ENCODE measurements at places on chromosomes 1 and 21.

DNA sequence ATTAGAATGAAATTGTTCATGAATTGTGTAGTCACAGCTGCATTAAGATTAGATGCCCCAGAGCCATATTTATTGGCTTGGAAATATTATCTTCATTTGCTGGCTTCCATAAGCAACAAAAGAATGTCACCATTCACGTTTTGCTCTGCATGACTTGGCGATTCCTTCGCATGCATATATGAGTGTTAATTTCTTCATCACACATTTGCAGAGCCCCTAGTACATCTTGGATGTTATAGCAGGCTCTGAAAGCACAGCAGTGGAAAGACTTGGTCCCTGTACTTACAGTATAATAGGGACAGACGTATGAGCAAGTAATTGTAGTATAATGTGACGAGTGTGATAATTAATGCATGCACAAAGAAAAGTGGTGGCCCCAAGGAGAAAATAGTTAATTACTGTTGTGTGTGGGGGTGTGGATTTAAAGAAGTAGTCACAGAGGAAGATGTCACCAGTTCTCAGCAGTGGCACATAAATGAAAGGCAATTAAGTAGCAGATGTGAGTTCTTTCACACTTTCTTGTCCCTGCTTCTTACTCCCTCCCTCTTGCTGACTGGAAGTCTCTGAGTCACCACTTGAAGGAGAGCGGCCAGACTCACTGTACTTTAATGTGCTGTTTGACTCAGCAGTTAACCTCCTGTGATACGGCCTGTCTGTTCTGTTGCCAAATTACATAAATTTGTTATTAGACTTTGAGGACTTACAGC lies 21.0 kb downstream of the S100A10 start:
- no peak for DNase-seq

DNA sequence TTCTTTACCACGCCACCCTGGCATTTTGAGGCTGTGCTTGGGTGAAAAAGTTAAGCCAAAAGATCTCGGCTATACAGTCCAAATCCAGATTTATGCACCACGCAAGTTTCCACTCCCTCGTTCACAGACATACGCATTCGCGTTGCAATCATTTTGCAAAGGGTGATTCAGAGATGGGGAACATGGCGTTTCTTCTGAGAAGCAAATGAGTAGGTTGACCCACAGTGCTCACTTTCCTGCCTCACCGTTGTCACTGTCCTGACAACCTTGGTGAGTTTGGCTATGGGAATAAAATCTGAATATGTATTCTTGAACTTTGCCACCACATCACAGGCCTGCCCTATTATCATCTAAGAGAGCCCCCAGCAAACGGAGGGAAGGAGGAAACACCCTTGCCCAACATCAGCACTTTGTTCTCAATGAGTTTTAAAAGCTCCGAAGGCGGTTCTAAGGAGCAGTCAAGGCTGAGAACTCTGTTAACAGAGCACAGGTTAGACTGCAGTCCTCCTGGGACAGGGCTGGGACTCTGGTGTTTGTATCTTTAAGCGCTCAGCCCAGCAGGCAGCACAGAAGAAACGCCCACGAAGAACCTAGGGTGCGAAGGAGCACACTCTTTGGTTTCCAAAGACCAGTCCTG lies 86.4 kb downstream of the RUNX1 start:
- DNase-seq: peak; percentile 52

- peak; percentile 61 for DNase-seq
Measured at GRCh38 chr1:143698016-143698415, 273.8 kb downstream of the FAM72C start.

DNA sequence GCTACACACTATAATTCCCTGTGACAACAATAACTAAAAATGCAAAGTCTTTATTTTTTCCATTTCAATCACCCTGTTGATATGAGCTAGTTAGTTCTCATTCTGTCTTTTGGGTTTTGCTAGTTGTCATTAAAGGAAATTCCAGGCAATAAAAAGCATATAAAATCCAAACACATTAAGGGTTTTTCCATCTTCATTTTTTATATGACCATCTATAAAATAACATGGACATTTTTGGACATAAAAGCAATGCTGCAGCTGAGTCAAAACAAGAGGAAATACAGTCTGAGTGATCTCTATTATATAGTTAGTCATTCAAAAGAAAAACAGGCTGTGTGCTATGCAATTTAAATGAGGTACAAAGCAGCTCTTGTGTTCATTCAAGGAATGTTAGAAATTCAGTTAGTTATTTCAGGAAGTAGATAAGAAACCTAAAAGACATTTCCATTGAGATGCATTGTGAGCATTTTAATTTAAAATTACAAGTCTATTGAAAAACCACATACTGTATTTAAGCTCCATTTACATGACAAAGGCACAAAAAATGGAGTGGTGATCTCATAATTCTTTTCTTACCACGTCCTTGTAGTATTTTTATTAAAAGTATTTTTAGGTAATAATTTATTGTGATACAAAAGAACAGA lies 67.3 kb upstream of the BCL10 start:
- no peak for DNase-seq

DNA sequence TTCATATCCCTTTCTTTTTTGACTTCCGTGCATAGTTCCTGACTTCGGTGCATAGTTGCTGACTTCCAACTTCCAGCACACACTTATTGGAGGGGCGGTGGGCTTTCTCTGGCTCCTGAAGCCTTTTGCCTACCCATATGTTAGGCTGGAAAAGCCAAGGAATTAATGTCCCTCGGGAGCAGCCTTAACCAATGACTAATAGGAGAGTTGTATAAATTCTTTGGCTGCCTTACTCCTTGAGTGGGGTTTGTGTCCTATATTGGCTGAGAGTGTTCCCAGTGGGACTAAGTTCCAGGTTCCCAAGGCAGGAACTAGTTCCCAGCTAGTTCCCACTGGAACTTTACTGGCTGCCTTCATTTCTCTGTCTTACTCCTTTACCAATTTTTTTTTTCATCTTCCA lies 105.7 kb downstream of the ZNF326 start:
- no peak for DNase-seq

GRCh38 chr1:48114596-48115382 lies 107.7 kb upstream of the SLC5A9 start:
- DNase-seq: no peak

DNA sequence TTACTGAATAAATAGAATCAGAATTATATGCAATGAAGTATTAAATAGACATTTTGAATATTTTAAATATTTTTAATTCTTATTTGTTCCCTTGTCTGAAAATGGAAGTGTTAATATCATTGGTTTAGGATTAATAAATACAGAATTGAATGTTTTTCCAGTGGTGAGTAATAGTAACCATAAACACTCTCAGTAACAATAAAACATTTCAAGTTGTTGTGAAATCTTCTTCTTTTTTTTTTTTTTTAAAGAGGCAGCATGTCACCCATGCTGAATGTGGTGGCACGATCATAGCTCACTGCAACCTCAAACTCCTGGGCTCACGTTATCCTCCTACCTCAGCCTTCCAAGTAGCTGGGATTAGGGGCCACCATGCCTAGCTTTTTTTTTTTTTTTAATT lies 86.2 kb upstream of the ZBTB18 start:
- DNase-seq: no peak

- no peak for DNase-seq
Measured at GRCh38 chr21:27219068-27219467, 252.2 kb upstream of the ADAMTS5 start.

GRCh38 chr1:153355445-153356071 lies 2.1 kb upstream of the S100A9 start:
- DNase-seq: peak; percentile 62

DNA sequence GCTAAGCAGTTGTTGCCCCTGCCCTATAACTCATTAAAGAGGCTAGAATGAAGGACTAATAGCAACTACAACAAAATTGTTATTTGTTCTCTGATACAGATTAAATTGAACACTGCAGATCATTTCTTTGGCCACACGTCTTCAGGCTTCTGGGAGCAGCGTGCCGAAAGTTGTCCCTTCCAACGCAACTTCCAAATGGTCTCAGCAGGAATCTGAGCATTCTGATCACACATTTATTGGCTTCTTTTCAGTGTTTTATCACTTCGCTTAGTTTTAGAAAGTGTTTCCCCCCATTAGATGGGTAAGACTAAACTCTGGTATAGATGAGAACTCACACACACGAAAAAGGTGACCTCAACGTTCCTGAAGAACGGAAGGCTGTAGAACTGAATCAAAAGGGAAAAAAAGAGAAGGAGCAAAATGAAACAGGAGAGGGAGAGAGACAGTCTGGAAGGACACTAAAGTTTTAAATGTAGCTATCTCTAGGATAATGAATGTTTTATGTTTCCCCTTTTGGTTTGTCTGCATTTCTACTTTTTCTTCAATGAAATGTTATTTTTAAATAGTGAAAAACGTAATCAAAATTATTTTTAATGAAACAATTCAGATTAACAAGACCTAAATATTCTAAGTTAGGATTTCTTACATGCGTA lies 336.5 kb downstream of the RRAGC start:
- DNase-seq: no peak

DNA sequence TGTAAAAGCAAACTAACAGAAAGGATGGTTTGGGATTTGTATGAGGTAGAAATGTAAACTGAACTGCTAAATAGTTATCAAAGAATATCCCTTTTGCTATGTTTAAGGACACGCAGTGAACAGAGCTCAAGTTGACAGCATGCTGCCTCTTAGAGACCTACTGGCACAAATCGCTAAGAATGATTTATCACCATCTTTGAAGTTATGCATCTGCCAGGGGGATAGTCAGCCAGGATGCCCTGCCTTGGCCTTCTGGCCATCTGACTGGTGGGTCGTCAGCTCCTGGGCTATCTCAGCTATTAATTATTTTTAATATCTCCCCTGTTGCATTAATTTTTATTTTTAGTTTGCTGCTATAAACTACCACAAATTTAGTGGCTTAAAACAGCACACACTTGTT lies 334.8 kb upstream of the KAZN start:
- DNase-seq: no peak

GRCh38 chr1:75996196-75996595 lies 64.0 kb upstream of the ASB17 start:
- DNase-seq: no peak

DNA sequence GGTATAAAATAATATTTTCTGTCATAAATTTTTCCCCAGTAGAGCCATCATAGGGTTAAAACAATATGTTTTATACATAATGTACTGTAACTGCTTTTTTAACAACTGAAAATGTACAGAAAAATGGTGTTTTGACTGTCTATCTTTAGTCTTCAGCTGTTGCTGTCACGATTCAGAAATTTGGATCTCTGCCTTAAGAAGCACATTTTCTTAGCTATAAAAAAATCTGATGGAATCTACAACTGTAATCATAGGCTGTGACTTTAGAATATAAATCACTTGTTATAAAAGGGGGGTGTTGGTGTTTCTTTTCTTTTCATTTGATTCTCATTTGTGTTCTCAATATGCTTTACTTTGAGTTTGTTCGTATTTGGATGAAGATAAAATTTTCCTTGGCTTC lies 187.5 kb downstream of the PDE4B start:
- DNase-seq: no peak

GRCh38 chr1:115755456-115756370 lies 12.8 kb downstream of the CASQ2 start:
- DNase-seq: no peak

GRCh38 chr1:95095833-95096217 lies 21.3 kb upstream of the TLCD4 start:
- DNase-seq: no peak

- no peak for DNase-seq
Measured at GRCh38 chr21:37742532-37742931, 173.7 kb downstream of the KCNJ6 start.

DNA sequence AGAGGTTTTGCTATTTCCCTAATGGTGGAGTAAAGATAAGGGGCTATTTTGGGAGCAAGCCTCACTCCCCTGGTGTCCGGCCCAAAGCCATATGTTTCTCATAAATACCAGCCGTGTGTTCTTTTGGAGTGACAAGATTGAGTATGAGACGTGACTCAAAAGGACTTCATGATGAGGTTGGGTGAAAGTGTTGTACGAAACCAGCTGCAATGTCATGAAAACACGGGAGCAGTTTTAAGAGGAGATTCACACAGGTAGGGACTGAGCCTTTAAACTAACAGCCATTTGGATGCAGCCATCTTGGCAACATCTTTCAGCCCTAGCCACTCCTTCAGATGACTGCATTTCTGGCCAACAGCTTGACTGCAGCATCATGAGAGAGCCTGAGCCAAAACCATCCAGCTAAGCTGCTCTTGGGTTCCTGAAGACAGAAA lies 532.3 kb upstream of the USP24 start:
- DNase-seq: no peak

DNA sequence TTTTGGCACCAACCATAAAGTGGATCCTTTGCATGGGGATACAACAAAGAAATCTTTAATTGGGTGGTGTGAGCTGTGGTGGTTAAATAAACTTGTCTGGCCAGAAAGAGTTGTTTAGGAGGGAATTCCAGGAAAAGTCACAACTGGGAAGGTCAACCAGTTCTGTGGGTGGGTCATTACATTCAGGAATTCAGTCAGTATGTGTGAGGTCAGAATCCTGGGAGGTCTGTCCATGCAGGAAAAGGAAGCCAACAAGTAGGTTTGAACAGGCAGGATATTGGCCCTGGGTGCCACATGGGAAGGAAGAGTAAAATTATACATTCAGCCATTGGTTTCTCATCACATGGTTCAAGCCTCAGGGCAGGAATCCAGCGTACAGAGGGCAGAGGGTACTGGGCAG lies 162.3 kb upstream of the ADAMTS5 start:
- no peak for DNase-seq

DNA sequence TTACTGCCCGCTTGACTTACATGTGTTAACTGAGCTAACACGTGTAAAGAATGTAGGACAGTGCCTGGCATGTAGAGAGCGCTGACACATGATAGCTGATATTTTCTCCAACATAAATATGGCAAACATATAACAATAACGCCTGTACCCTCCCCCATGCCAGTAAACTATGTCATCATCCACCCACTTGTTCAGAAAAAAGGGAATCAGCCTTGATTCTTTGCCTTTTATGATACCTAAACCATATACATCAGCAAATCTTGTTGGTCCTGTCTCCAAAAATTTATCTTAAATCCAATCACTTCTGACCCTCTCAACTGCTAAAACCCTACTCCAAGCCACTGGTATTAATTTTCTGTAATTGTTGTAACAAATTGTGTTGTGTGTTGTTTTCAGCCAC lies 1.1 kb upstream of the ZNF692 start:
- no peak for DNase-seq

DNA sequence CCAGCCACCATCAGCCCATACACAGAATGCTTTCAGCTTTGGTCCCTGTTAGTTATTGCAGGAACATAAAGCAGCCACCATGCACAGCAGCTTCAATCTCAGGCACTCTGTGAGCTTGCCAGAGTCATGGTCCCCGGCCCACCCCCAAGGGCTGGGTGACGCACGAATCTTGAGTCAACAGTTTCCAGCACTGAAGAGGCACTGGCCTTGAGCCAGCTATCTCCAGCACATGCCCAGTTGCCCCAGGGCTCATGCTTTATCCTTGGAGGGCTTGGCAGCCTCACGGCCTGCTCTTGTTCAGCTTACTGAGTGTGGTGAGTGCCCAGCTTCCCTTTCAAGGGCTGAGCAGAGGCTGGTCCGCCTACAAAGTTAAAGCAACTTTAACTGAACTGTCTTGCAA lies 200.7 kb upstream of the RAB4A start:
- no peak for DNase-seq

GRCh38 chr1:15732686-15733081 lies 3.4 kb upstream of the SLC25A34 start:
- DNase-seq: no peak
